ENCODE measurements at places on chromosomes 12 and 14.

GRCh38 chr12:75939016-75939642 is 92.4 kb downstream of the PHLDA1 start:
- no peak for DNase-seq

- no peak for DNase-seq
Measured at GRCh38 chr12:38907201-38907923, 2.0 kb upstream of the CPNE8 start.

DNA sequence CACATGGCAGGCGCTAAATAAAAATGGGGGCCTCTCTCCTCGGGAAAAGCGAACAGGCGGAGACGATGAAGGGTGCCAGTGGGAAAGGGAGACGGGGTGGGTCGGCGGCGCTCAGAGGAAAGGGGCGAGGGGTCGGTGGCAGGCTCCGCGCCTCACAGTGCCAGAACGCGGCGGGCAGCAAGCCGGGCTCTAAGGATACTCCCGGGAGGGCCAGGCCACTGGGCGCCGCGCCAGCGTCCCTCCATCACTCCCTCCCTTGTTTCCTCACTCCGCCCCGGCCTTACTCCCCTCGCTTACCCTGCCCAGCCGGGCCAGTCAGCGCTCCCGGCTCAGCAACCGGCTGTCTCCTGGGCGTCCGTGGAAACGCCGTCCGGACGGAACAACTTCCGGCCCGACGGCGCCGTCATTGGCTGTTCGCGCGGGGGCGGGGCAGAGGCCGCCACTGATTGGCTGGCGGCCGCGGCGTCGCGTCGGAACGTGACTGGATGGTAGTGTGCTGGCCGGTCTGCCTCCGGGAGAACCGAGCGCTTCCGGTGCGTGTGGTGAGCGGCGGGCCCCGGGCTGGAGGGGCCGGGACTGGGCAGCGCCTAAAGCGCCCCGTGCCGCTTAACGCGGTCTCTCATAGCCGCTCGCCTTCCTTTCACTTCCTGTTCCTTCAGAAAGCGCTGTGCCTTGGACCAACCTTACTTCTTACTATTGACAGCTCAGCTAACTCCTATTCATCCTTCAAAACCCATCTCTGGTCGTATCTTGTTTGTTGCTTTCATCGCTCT is 53.0 kb downstream of the SLC25A47 start:
- peak; percentile 98 for DNase-seq

DNA sequence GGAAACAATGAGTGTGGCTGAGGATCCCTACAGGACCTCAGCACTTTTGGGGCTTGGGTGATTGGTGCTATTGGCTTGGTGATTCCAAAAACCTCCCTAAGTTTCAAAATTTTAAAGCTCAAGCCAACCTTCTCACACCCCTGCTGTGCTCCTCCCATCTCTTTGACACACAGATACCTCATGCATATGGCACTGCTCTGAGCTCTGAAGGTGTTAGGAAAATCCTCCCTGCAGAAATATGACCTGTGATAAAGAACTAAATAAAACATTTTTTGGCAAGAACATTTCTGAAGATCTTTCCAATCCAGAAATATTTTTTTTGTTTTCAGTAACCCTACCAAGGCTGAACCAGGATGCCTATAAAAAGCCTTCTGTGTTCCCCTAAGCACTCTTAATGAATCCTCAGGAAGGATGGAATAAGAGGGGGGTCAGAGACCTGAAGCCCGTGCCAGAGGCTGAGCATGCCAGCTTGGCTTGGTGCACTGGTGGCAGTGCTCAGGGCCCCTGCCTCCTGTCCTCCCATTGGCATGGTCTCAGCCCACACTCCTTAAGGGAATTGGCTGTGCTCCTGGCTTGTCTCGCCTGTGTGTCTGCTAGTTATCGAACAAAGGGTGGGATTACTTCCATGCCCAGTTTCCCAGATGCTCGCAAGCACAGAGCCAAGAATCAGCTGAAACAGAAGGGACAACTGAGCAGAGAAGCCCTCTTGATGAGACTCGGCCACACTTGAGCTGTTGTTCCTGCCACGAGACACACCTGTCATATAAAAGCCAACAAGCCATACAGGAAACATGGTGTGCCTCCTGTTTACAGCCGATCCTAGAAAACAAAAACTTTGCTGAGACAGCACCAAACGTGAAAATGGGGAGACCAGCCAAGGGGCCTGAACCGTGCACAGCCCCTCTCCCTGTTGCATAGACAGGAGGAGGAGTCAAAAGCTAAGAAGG is 132.7 kb upstream of the EEA1 start:
- DNase-seq: peak; percentile 35

- peak; percentile 28 for DNase-seq
Measured at GRCh38 chr12:9869307-9870161, at the start of gene CLEC2B. Gene CLEC2B (minus strand): TSS chr12:9869354.

- no peak for DNase-seq
Measured at GRCh38 chr14:103697603-103698379, 17.5 kb downstream of the XRCC3 start.

DNA sequence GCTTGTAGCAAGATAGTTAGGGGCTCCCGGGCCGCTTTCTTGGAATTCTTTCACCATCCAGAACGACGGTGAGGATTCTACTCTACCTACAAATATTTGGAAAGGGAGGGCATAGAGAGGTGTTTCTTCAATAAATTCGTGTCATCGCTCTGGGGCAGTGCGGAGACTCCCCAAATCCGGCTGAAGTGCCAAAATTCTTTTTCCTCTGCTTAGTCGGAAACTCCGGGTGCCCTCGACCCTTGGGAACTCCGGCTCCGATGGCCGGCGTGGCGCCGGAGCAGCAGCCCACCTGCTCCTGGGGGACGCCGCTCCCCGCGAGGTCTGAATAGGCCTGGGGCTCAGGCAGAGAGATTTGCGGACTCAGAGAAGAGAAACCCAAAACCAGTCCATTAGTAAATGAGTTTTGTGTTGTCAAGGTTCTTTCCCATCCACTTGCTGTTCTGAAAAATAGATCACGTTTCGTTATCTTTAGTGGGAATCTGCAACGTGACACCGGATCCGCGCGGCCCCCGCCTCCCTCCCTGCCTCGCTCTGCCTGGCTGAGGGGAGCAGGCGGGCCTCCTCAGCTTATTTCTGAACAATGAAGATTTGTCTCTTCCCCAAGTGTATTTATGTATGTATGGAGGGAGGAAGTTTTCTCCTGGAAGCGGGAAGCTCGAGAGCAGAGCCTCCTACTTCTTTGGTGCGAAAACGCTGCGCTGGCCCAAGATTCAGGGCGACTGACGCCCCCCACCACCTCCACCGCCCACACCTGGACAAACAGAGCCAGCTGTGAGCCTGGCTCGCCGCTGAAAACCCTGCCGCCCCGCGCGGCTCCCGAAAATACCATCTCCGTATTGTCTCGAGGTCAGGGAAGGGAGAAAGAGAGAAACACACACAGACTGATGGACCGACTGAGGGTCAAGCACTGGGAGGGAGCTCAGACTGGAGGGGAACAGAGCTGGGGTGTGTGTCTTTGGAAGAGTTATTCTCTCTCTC is 3.7 kb upstream of the SIX1 start:
- DNase-seq: peak; percentile 71

DNA sequence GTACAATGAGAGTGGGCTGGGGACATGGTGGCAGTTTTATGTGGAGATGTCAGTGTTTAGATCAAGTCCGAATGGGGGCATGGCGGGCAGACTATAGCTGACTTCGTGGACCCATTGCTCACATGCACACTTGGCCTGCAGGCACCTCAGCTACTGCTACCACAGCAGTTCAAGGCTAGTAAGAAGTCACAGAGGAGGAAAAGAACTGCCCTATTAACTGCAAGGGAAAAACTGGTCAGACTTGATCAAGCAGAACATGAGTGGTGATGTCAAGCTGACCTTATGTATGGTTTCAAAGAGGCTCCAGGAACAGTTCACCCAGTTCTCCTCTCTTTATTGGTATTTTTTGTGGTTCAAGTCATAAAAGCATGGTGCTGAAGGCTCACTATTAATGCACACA is 30.2 kb upstream of the FRS2 start:
- no peak for DNase-seq

GRCh38 chr14:52299692-52300278 is 14.3 kb upstream of the PTGER2 start:
- DNase-seq: peak; percentile 13

- DNase-seq: no peak
Measured at GRCh38 chr14:95696741-95697140, 10.5 kb downstream of the TCL1B start.

GRCh38 chr12:50257236-50258166 is 25.8 kb downstream of the LIMA1 start:
- DNase-seq: no peak

GRCh38 chr12:51028126-51028812 is 2.1 kb upstream of the SLC11A2 start:
- peak; percentile 31 for DNase-seq

GRCh38 chr12:122072031-122072970 is 6.3 kb upstream of the MLXIP start:
- peak; percentile 57 for DNase-seq

DNA sequence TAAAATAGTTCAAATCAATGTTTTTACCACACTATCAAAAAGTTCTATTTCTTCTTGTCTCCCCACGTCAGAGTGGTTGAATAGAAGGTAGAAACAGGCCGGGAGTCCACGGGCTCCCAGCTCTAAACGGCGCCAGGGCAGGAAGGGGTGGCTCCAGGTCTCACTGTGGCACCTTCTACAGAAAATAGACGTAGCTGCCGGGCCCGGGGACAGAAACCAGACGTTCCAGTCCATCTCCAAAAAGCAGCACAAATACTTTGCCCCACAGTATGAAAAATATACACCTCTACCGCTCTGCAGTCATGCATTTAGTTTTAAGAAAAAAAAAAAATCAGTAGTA is 30.9 kb downstream of the CCNK start:
- no peak for DNase-seq

DNA sequence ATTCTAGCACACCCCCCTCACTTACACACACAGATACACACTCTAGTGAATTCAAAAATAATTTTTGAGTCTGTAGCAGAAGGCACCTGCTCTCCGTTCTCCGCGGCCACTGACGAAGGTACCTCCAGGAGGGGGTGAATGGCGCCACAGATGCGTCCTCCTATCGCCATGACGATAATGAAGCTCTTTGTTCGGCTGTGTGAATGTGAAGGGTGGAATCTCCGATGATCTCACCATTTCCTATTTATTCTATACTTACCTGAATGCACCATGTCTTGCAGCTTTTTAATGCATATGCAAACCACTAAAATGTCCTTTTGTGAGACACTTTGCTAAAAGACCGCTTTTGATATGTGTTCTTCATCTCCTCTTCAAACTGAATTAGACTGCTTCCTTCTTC is 162.7 kb downstream of the EGLN3 start:
- DNase-seq: no peak

DNA sequence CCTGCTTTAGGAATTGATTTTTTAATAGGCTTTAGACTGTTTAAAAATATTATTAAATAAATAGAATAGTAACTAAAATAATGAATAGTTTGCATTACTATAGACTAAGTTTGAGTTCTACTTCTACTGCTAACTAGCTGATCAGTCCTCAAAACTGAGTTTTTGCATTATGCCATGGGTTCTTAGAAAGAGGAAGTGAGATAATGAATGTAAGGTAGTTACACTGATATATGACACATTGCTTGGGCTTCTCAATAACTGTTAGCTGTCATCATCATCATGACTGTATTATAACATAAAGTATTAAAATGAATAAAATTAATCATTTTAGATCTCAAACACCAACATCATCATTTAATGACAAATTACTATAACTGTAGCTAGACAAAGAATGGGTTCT is 949.7 kb downstream of the TRHDE start:
- DNase-seq: no peak

DNA sequence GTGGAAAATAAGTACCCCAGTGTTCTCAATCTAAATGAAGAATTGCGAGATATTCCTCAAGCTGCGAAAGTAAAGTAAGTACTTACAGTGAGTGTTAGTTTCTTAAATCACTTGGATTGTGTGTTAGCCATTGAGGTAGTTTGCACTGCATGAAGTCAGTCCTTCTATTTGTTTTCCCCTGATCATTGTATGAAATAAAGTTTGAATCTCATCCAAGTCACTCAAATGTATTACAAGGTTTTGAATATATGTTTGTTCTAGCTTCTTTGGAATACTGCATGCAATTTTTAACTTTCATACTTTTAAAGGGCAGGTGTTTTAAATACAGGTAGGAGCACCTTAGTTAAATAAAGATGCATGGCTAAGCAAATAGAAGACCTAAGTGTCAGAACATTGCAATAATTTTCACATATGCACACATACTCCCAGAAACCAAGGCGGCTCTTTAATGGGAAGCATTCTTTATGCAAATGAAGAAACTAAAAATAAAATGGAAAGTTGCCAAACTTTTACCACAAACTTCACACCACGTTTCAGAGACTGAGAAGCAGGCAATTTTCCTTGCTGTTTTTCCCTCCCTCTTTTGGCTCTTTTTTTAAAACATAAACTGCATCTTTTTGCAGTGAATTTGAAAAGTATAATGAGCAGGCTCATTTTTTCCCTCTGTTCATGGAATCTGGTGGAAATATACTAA is 105.6 kb downstream of the GPR135 start:
- DNase-seq: no peak

DNA sequence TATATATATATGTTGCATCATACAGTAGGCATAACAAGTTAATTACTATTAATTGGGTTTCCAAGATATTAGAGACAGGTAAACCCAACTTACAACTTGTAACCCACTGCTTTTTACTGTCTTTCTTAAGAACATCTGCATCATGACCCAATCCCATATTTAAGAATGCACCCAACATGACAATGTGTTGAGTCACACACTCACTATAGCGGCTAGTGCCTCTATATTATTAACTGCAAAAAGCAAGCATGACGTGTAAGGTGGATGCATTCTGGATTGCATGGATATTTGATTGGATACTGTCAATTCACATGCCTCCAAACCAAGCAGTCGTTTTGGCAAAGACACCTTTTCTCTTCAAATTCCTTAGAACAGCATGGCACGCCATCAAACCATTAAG is 68.2 kb downstream of the KSR2 start:
- DNase-seq: no peak

- no peak for DNase-seq
Measured at GRCh38 chr14:20684662-20685456, 499 bp downstream of the RNASE4 start.

DNA sequence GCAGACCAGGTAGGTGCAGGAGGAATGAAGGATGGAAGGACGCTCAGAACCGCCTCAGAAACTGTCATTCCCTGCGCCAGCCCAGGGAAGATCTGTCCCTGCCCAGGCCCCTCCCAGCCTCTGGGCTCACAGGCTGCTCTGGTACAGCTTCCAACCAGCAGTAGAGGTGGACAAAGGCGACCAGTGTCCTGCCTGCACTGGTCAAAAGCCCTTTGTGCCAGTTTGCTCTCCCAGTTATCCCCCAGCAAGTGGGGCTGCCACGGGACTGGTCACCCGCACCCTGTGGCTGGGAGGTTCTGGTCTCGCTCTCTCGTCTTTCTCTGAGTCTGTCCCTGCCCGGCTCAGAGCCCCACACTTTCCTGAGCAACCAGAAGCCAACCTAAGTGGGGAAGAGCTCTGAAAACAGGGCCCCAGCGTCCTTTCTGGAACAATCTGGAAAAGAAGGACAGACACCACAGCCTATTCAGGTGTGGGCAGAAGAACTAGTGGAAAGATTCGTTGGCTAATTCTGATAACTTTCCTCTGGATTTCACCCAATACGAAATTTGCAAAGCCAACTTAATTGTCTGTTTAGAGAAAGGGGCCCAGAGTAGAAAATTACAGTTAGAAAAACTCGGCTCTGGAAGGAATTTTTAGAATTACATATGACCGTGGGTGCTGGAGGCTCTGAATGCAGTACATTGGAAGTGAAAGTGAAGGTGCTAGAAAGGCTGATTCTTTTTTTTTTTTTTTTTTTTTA is 21.7 kb downstream of the SNRNP35 start:
- DNase-seq: no peak

GRCh38 chr14:69719501-69719951 is 47.4 kb upstream of the SRSF5 start:
- peak; percentile 47 for DNase-seq

- DNase-seq: peak; percentile 30
Measured at GRCh38 chr14:50954811-50955372, 10.6 kb upstream of the PYGL start.
